CD4-positive, alpha-beta T cell treated with Interleukin-15 for 4 hours (primary cell): ENCODE measurements at places on chromosomes 2 and 18.

GRCh38 chr2:168910330-168910729, 9.2 kb downstream of the G6PC2 start:
- DNase-seq: no peak

DNA sequence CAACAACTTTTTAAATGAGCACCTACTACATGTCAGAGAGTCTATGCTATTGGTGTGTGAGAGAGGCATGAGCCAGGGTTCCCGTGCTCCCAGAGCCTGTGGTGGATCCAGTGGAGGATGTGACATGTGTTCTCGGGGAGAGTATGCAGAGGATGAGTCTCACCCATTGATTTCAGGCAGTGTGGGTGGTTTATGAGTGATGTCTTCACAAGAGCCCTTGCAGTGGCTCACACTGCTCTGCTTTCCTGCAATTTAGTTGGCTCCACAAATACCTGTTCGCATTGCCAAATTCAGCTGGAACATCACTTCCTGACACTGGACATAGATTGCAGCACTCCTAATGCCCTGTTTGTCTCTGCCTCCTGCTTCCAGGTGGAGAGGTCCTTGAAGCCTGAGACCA, 243.6 kb upstream of the CXCR4 start:
- DNase-seq: no peak

GRCh38 chr2:39657287-39657937, 8.3 kb upstream of the TMEM178A start:
- DNase-seq: no peak

DNA sequence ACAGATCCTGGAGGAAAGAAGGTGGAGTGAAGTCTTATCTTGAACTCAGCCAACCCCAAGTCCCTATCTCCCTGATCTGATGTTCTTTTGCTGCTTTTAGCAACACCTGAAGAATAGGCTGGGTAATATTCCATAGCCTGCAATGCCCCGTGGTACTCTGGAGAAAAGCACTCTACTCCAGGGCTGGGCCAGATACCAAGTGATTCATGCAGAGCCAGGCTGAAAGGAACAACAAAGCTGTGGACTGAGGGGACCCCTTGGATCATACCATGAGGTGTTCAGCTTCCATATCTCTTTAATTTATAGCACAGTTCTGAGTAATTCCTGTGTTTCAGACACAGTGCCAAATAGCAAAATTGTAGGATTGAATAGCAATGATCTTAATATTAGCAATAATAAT, 130.6 kb downstream of the NXPH2 start:
- DNase-seq: no peak

DNA sequence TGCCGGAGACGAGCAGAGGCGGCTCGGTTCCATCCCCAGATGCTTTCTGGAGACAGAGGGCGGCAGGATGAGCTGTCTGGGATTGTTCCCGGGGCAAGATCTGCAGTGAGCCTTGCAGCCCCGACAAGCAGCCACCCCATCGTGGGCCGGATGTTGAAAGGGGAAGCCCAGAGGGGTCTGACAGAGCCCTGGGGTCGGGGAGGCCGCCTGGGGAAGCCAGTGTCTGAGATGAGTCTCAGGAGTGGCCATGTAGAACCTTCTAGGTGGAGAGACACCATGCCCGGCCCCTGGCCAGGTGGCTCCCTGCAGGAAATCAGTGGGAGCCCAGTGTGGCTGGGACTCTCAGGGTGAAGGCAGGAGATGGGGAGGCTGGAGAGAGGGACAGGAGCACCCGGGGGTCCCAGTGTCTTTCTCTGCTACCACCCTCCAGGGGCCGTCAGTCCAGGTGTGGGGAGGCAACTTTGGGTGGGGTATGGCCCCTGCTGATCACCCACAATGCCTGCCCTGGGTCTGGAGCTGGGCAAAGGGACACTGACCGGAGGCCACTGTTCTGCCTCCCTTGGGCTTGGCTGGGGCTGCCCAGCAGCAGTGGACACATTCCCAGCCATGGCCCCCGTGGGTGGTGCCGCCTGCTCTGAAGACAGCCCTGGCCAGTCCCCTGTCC, 128.3 kb upstream of the HS6ST1 start:
- no peak for DNase-seq

- DNase-seq: no peak
These were observed 17.5 kb downstream of the ASB1 start for GRCh38 chr2:238444242-238444641.

GRCh38 chr2:102028470-102028869, 36.7 kb downstream of the IL1R2 start:
- no peak for DNase-seq

DNA sequence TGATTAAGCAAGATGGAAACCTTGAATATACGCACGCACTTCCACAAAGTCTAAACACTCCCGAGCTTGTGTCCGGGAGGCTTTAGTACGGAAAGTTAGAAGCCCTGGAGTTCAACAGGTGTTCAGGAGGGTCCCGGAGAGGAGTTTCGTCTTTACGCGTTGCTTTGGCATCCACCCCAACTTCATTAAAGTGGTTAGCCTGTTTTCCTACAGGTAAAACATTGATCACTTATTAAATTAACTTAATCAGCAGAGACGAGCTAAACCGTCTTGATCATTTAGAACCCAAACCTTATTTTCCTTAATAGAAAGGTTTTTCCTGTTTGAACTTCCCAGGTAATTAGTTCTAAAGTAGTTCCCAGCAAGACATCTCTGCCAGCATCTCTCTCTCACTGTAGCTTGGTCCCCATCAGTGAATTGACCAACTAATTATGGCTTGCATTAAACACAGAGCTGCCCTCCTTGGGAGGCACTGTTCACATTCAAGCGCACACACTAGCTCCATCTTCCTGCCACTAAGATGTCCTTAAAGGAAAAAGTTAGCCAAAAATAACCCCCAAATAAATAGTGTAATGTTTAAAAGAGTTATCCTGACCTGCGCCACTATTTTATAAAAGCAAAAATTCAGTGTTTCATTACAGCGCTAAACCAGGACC, 1.4 kb downstream of the NPAS2 start:
- DNase-seq: no peak

DNA sequence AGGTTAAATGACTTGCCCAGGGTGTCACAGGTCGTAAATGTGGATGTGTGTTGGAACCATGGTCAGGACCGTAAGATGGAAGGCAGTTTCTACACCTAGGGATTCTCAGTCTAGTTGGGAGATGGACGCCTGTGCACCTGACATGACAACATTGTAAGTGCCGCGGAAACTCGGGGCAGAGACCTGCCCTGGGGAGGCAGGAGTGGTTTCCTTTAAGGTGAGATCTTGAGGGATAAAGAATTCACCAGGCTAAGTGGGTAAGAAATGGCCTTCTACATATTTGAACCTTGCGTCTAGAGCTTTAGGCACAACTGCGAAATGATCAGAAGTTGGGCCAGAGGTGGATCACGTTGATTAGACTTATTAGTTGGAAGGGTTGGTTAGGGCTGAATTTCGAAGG, 1.6 kb downstream of the DGKD start:
- no peak for DNase-seq

- no peak for DNase-seq
These were observed 107.8 kb downstream of the NBEAL1 start for GRCh38 chr2:203122317-203122986.

DNA sequence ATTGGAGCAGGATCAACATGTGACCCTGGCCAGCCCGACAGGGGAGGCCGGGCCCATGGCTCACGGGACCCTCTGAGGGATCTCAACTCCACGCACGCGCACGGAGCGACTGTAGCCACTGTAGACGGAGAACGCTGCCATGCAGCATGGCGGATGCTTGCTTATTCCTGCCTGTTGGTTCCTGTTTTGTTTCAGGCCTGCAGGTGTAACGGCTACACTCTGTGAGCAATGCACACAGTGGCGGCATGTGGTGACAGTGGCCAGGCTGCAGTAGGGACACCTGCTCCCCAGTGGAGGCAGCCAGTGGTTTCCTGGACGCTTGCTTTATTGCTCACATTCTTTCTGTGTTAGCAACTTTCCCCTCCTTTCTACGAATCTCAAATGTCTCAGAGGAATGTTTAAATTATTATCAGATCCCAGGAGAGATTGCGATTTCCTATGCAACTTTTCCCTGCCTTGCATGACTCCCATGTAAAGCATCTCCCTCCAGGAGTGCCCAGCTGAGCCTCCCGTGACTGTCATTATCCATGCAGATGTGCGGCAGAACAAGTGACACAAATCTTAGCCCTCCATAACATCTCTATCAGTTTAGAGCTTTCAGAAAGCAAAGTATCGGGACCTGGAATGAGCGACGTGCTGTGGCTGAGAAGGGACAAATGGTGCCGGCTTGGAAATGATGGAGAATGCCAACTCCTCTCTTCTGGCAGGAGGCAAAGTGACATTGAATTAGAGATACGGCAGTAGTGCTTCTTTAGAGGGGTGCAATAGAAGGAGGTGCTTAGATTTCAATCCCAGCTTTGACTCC, 209.7 kb downstream of the ASB1 start:
- DNase-seq: no peak

- no peak for DNase-seq
These were observed 62.1 kb downstream of the TMEM17 start for GRCh38 chr2:62443886-62444285.

DNA sequence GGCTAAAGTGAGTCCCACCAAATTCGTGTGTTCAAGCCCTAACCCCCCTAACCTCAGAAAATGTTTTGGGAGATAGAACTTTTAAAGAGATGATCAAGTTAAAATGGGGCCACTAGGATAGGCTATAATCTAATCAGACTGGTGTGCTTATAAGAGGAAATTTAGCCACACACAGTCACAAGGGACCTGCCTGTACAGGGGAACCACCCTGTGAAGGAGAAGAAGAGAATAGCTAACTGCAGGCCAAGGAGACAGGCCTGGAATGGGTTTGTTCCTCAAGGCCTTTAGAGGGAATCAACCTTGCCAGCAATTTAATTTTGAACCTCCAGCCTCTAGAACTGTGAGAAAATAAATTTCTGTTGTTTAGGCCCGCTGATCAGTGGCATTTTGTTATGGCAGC, 36.0 kb upstream of the TANK start:
- DNase-seq: no peak

- no peak for DNase-seq
These were observed 123.5 kb downstream of the PLEKHM3 start for GRCh38 chr2:207901829-207902228.

GRCh38 chr2:133986881-133987795, 266.7 kb upstream of the MGAT5 start:
- no peak for DNase-seq

DNA sequence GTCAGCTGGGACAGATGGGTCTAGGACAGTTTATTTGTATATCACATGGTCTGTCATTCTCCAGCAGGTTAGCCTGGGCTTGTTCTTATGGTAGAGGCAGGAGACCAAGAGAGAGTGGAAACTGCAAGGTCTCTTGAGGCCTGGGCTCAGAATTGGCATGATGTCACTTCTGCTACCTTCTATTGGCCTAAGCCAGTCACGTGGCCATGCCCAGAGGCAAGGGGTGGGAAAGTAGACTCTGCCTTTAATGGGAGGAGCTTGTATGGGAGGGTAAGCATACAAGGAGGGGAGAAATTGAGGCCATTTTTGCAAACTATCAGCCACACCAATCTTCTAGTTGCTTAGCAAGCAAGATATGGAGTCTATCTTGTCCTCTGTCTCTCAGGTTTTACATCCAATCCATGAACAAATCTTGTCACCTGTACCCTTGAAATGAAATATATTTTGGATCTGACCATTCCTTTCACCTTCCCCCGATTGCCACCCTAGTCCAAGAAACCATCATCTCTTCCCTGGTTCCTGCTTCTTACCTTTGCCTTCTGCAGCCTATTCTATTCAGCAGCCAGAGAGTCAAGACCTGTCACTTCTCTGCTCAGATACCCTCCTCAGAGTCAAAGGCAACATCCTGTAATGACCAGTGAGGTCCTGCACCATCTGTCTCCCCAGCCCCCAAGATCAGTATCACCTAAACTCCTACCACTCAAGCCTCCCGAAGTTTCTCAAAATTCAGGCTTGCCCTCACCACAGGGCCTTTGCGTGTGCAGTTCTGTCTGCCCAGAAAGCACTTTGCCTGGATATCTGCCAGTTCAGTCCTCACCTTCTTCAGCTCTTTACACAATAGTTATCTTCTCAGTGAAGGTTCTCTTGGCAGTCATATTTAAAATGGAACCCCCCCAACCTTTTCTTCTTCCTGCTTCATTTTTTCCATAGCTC, 240.0 kb downstream of the LOXHD1 start:
- DNase-seq: no peak

DNA sequence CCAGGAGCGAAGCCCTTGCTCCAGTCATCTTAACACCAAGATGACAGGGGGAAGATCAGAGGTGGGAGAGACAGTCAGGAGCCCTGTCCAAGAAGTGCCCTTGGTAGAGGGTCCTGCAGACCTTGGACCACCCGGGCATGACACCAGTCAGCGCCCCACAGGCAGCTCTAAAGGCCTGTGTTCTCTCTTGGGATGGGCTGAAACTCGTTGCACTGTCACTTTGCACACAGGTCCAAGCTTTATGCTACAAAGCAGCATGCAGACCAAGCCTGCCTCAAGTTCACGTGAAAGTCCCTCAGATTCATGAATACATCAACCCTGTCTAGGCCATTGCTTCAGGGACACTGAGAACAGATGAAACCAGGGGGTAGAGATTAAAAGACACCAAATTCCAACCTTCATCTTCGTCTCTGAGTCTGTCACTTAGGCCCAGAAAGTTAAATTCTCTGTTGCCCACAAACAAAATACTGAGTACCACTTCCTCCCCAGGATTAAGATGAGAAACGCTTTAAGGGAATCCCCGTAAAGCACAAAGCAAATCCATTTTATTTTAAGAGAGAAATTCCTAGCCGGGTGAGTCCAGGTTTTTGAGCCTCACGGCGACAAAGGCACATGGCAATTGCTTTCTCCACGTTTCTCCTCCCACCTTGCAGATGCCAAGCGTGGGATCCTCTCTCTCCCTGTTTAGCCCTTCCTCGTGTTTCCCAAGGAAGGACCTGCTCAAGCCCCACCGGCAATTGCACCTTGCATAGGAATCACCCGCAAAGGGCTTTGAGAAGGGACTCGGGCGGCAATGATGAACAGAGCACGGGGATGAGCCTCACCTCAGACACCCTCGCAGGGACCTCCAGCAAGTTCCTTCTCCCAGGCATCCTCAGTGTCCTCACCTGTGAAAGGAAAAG, 75.0 kb upstream of the ID2 start:
- DNase-seq: no peak

- DNase-seq: no peak
These were observed 284.1 kb downstream of the AGPS start for GRCh38 chr2:177676636-177677035.

- DNase-seq: no peak
These were observed 40.7 kb upstream of the CABLES1 start for GRCh38 chr18:23094411-23095190.

GRCh38 chr18:24197412-24197811, 58.5 kb downstream of the CABYR start:
- DNase-seq: no peak

DNA sequence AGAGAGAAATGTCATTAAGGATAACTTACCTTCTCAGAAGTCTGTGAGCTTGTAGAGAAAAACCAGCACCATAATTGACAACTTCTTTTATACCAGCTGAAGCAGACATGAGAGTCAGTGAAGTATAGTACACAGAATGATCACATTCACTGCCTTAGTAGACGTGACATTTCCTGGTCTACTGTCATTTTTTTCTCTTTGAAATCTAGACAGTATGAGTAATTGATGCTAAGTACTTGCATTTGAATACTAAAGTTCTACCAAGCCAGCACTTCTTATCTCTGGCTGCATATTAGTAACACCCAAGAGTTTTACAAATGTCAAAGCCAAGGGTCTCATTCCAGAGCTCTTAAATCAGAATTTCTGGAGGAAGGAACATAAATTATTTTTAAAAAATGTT, 25.4 kb upstream of the ACADL start:
- DNase-seq: no peak

- DNase-seq: no peak
These were observed 167.6 kb upstream of the DDX18 start for GRCh38 chr2:117646872-117647271.

GRCh38 chr2:230955163-230955737, 30.2 kb upstream of the GPR55 start:
- DNase-seq: no peak
